ENCODE measurements at places on chromosomes 4 and X. TPM values are rescaled to one million over a fixed set of nuclear protein-coding genes. Genes with fewer than 3 reads are reported as not detected.
A peak's percentile ranks its signal among the peaks of the same experiment; 100 is the strongest.

GRCh38 chr4:40349561-40350198 is 14.5 kb downstream of the CHRNA9 start:
- H3K4me3 ChIP-seq = no peak overlapping the region
- no peak overlapping the region for H3K27ac ChIP-seq
- DNase-seq = no peak
- no peaks in the 10 kb centered on the region for H3K27me3 ChIP-seq

DNA sequence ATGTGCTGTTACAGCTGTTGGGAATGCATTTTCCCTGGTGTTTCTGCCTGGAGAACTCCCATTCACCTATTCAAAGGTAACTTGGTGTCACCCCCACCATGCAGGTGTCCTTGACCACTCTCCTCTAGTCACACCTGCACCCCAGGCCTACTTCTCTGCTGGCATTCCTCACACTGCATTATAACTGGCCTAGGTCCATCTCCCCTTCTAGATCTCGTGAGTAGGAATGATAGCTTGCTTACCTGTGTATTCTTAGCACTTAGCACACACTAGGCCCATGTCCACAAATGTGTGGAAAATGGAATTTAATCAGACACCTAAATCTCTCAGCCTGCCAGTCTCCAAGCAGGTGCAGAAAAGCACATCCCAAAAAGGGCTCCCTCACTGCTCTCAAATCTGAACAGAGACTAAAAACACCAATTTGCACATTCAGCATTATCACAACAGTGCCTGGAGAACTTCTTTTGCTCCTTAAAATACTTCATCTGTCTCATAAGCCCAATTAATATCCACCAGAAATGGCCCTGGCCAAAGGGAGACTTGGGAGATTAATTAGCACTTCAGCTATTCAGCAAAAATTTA is 18.3 kb downstream of the SCD5 start:
- peaks cover 7% of the 10 kb centered on the region for H3K36me3 ChIP-seq
- H3K27ac ChIP-seq = peak overlapping the region; percentile 81
- peaks cover 46% of the 10 kb centered on the region for H3K4me1 ChIP-seq

DNA sequence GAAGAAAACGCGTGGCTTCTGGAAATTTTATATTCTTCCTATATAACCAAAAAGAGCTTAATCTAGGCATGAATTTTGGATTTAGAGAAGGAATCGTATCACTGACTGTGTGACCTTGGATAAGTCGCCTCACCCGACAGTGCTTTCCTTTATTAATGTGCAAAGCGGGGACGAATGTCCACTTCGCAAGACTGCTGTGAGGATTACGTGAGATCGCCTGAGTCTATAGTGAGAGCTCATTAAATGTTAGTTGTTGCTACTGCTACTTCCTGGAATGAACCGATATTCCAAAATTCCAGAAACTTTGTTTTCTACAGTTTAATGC is 448 bp upstream of the TBC1D8B start:
- H3K27me3 ChIP-seq = no peaks in the 10 kb centered on the region
- H3K4me1 ChIP-seq = peaks cover 14% of the 10 kb centered on the region
- peak overlapping the region; percentile 78 for H3K27ac ChIP-seq
- no peak for DNase-seq
- H3K36me3 ChIP-seq = peaks cover 22% of the 10 kb centered on the region

DNA sequence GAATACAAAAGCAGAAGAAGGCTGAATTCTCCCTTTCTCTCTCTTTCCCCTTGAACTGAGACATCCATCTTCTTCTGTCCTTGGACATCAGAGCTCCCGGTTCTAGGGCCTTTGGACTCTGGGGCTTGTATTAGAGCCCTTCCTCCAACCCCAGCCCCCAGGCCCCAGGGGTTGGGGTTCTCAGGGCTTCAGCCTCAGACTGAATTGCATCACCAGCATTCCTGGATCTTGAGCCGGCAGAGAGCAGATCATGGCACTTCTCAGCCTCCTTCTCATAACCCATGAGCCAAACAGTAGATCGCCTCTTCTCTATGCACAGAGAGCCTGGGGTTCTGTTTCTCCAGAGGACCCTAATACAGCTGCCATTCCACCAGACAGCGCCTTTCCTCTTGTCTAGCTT is 25.3 kb upstream of the CLDN24 start:
- DNase-seq = no peak
- no peaks in the 10 kb centered on the region for H3K36me3 ChIP-seq
- no peak overlapping the region for H3K27ac ChIP-seq
- H3K27me3 ChIP-seq = no peaks in the 10 kb centered on the region
- peaks cover 16% of the 10 kb centered on the region for H3K4me1 ChIP-seq
- H3K4me3 ChIP-seq = no peak overlapping the region

DNA sequence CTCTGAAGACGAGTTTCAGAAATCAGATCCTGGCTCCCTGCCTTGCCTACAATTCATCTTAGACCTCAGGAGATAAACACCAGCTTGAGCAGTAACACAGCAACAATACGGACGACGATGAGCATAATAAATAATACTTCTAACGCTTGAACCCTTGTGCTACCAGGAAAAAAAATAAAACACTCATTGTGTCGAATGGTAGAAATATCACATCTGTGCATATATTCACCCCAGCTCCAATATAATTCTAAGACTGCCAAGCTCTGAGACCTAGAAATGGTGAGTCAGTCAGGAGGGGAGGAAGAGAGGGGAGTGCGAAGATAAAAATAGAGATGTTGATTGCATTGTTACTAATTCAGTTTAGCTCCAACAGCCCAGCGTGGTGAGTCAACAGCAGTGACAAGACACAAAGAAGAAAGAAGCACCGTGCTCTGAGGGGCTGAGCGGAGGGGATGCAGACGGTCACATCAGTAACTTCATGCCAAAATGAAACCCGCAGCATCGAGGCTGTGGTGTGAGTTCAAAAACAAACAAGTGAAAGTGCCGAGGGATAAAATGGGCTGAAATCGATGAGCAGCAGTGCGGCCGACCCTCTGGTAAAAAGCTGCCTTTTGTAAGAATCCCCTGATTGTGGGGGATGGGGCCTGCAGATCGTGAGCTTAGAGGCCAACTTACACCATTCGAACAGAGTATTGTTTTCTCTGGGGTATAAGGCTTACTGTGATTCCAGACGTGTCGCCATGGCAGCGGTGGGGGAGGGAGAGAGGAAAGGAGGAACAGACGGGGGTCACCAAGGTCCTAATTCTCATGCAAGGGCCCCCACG is 150.4 kb downstream of the MGST2 start:
- no peaks in the 10 kb centered on the region for H3K27me3 ChIP-seq
- no peak overlapping the region for H3K27ac ChIP-seq
- DNase-seq = no peak
- H3K4me1 ChIP-seq = no peaks in the 10 kb centered on the region
- H3K4me3 ChIP-seq = no peak overlapping the region
- no peaks in the 10 kb centered on the region for H3K36me3 ChIP-seq

DNA sequence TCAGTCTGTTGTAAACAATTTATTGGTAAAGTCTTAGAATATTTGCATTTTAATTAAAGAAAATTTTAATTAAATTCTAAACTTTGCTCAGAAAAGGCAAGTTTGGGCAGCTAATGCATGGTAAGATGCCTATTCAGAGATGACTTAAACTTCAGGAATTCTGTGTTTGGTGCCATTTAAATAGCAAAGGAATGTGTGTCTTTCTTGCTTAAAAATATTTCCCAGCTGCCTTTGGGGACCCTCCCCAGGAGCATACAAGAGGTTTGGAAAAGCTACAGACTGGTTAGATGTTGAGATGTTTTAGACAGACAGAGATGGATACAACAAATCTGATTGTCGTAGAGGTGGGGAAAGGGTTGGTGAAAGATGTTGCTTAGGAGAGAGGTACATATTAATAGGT is 36.5 kb downstream of the AFF2 start:
- no peak overlapping the region for H3K27ac ChIP-seq
- no peak for DNase-seq
- H3K36me3 ChIP-seq = no peaks in the 10 kb centered on the region
- no peaks in the 10 kb centered on the region for H3K27me3 ChIP-seq
- no peak overlapping the region for H3K4me3 ChIP-seq

DNA sequence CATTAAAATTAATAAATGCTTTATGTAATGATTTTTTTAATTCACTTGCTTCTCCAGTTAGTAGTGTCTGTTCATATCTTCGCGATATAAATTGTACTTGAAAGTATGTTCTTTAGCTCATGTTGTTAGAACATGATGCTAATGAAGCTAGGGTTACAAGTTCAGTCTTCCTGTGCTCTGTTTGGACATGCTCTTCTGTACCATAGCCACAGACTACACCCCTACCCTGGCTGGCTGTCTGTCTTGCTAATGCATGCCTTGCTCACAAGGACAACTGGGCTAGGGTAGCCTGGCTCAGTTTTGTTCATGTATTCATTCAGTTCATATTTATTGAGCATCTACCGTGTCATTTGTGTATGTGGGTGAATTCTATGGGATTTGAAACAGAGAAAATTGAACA is 50.8 kb upstream of the MTMR1 start:
- no peaks in the 10 kb centered on the region for H3K36me3 ChIP-seq
- no peak for DNase-seq
- H3K27me3 ChIP-seq = no peaks in the 10 kb centered on the region
- no peak overlapping the region for H3K27ac ChIP-seq
- no peaks in the 10 kb centered on the region for H3K4me1 ChIP-seq

- no peaks in the 10 kb centered on the region for H3K36me3 ChIP-seq
- H3K4me1 ChIP-seq = peaks cover 18% of the 10 kb centered on the region
- H3K27ac ChIP-seq = no peak overlapping the region
- H3K27me3 ChIP-seq = no peaks in the 10 kb centered on the region
- H3K4me3 ChIP-seq = no peak overlapping the region
- peak; percentile 71 for DNase-seq
These were observed 252.8 kb upstream of the SLC7A11 start for GRCh38 chr4:138494931-138495330.

Gene VEGFD
- total RNA-seq = 1.6 TPM

Gene CYLC1
- not detected for total RNA-seq

Gene ZNF674
- 7.1 TPM for total RNA-seq
